Stimulated activated CD8-positive, alpha-beta memory T cell treated with anti-CD3 and anti-CD28 coated beads, Interleukin-4, amount 100 ng/mL, for 1 hour (primary cell): ENCODE measurements at places on chromosomes 11 and 22.

DNA sequence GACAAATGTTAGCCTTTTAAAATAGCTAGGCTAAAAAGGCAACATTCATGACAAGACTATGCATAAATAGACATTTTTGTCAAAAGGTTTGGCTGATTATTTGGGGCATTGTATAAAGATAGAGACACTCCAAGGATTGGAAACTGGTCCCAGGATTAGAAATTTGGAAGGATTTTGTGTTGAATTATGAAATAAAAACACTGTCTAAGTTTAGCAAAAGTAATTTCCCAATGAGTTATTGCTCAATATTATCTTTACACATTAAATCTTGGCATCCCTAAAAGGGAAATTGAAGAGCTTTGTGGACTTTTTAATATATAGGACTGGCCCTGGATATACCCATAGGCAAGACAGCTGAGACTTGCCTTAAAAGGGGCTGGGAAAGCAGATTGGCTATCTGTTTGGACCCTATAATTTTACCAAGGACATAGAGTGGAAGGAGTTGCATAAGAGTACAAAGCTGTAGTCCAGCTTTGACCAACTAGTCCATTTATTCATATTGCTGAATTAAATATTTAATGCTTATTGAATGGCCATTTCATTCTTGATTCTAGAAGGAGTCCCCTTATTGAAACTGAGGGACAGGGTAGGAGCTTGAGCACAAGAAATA is 382.7 kb downstream of the METTL15 start:
- no peak for DNase-seq

- DNase-seq, result no peak
Measured at GRCh38 chr22:19710769-19711106, 3.6 kb upstream of the SEPTIN5 start.

DNA sequence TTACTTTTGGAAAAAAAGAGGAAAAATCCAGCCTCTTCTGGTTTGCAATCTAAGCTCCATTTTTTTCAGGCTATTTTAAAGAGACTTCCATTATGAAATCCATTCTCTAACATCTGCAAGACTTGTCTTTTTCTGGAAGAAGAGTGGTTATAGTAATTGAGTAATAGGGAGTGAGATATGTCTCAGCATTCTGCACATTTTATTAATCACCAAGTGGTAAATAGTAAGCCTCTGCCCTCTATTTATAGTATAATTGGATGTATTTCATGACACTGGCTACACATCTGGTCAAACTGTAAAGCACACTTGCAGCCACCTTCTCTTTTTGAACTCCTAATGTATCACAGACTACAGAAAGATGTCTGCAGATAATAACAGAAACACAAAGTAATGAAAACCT is 391.1 kb downstream of the ETS1 start:
- DNase-seq, result no peak

DNA sequence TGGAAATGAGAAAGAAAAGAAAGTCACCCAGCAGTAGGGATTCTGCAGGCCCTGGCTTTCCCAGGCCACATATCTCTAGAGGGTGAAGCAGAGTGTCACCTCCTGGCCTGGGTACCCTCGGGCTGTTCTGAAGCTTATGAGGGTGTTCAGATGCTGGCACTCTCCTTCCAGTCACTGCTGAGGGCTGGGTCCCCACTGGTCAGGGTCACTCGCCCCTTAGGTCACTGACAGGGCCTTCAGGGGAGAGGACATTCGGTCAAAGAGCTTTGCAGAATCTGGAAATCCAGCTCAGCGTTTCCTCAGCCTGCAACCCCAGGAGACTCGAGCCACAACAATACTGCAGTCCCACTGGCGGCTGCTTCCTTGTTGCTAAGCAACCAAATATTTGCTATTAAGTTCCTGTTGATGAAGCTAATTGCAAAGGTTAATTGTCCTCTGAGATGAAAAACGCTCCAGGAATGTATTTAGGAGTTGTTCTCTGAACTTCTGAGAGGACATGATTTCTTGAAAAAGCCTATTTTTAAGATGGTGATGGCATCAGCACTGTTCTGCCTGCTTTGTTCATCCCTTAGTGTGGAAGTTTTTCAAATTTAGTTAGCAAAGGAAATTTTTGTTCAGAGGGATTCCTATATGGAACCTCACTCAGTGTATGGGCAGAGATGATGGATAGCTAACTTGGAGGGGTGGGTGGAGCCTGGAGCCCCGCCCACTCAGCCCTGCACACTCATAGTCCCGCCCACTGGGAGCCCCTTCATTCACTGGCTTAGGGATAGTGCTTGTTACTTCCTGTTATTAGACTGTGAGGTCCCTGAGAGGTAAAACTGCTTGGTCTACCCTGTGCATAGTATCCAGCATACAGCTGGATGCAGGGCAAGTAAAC is 109.2 kb downstream of the CSNK2A3 start:
- DNase-seq, result no peak

- no peak for DNase-seq
Measured at GRCh38 chr22:17969701-17970113, 54.7 kb downstream of the MICAL3 start.

GRCh38 chr11:73314117-73314961 is 6.3 kb downstream of the ARHGEF17 start:
- no peak for DNase-seq

- no peak for DNase-seq
Measured at GRCh38 chr11:35088226-35088625, 50.7 kb upstream of the CD44 start.

- DNase-seq, result no peak
Measured at GRCh38 chr11:82539669-82540068, 194.0 kb downstream of the FAM181B start.

GRCh38 chr11:14904745-14905103 is 12.7 kb upstream of the CYP2R1 start:
- DNase-seq, result peak; percentile 77

GRCh38 chr11:60348116-60348515 is 21.1 kb downstream of the MS4A6E start:
- DNase-seq, result no peak

DNA sequence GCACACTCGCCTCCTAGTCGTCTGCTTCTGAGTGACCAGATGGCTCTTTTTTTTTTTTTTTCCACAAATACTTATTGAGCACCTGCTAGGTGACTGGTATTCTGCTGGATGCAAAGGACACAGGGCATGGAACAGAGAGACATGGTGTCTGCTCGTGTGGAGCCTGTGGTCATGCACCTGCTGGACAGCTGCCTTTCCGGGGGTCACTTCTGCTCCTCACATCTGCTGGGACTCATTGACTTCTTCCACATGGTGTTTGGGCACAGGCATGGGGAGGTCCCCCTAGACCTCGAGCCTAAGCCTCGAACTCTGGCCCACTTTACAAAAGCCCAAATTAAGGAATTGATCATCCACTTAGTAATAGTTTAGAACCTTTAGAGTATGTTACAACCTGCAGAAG is 39.5 kb upstream of the EMID1 start:
- no peak for DNase-seq

GRCh38 chr22:43391306-43391705 is 20.5 kb upstream of the MPPED1 start:
- DNase-seq, result no peak

DNA sequence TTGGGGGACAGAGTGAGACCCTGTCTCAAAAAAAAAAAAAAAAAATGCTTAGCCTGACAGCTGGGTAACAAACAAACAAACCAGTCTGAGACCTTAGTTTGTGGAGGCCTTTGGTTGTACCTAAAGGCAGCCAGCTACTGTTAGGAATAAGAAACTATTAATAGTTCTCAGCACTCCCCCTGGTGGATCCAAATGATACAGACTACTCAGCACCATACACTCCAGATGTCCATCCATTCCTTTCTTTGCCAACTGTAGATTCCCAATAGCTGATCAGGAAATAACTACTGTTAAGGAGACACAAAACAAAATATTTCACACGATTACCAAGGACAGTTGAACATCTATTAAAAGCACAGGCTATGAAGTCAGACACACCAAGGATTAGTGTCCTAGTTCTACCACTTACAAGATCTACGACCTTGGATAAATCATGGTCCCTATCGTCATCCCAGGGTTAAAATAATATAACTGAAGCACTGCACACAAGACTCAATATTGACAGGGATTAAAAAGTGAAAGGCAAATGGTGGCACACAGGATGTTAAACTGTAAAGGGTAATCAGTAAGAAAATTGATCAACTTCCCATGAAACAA is 17.2 kb downstream of the CLDN25 start:
- DNase-seq, result no peak

GRCh38 chr11:87201376-87201775 is 163.6 kb downstream of the TMEM135 start:
- DNase-seq, result no peak

DNA sequence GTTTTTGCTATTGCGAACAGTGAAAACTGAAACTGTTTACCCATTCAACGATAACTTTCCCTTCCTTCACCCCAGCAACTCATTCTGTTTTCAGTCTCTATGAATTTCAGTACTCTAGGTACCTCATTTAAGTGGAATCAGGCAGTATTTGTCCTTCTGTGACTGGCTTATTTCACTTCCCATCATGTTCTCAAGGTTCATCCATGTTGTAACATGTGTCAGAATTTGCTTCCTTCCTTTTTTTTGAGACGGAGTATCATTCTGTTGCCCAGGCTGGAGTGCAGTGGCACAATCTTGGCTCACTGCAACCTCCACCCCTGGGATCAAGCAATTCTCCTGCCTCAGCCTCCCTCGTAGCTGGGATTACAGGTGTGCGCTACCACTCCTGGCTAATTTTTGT is 23.7 kb downstream of the HTR3B start:
- no peak for DNase-seq
